Activated T-cell treated with anti-CD3 and anti-CD28 coated beads, Interleukin-2, amount 50 U/mL, for 48 hours (primary cell): ENCODE measurements at places on chromosomes 3 and 15.

DNA sequence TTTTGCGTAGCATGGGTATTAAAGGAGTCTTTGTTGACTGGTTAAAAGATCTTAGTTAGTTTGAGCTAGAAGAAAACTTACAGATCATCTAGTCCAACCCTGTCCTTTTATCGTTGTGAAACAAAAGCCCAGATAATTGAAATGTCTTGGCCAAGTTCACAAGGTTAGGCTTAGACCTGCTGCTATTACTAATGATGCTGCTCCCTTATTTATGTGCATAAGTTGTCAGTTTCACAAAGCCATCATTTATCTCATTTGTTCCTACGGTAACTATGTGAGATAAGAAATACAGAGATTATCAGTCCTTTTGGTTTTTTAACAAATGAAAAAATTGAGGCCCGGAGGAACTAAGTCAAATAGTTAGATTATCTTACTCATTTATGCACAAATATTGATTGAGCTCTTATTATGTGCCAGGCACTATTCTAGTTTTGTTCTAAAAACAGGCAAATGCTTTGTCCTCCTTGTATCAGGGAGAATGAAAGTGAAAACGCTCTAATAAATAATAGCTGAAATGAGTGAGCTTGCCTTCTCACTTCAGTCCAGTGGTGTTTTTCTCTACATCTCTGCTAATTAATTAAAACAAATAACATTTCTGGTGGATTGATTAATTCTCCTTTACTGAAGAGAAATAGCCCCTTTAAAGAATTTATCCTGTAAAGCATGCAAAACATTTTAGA, 49.1 kb upstream of the TPRG1 start:
- no peak for DNase-seq

GRCh38 chr3:138686771-138687221, 78.2 kb downstream of the FAIM start:
- no peak for DNase-seq

DNA sequence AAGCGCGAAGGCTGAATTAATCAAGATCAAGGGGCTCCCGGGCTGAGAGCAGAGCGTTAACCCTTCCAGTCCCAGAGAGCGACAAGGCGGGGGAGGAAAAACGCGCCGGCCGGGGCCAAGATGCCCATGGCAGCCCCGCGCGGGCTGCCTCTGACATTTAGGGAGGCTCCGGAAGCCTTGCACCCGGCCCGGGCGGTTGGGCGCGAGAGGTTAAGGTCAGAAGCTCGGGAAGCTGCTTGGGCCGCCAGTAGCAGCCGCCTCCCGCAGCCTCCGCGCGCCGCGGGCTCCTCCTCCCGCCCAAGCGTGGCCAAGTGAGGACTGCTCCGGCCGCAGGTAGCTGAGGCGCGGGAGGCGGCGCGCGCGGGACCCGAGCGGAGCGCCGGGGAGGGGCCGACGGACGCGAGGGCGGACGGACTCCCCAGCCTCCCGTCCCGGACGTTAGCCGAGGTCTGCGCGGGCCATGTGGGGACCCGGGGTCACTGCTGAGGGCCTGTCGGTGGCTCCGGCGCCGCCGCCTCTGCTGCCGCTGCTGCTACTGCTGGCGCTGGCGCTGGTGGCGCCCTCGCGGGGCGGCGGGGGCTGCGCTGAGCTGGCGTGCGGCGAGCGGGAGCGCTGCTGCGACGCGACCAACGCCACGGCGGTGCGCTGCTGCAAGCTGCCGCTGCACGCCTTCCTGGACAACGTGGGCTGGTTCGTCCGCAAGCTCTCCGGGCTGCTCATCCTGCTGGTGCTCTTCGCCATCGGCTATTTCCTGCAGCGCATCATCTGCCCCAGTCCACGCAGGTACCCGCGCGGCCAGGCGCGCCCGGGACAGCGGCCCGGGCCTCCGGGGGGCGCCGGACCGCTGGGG, at the start of gene C3orf80:
C3orf80 (plus strand) TSS at position 247 of the 850 bp plus-strand sequence; CDS start at position 461, 214 bp downstream.
- peak; percentile 62 for DNase-seq

- no peak for DNase-seq
These were observed 141.6 kb upstream of the STT3B start for GRCh38 chr3:31391150-31391549.

GRCh38 chr3:195616681-195617080, 32.9 kb upstream of the APOD start:
- no peak for DNase-seq

- no peak for DNase-seq
These were observed 43.4 kb upstream of the NAALADL2 start for GRCh38 chr3:174815750-174816149.

DNA sequence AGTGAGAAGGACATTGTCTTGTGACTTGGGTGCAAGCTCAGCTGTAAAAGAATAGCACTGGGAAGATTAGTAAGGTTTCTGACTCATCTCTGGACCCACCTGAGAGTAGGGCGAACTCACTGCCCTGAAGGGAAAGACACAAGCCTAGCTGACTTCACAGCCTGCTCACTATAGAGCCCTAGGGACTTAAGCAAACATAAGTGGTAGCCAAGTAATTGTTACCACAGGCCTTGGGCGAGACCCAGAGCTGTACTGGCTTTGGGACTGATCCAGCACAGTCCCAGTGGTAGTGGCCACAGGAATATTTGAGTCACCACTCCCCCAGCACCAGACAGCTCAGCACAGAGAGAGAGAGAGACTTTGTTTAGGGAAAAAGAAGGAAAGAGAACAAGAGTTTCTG, 429.9 kb downstream of the TBL1XR1 start:
- DNase-seq, result no peak

- no peak for DNase-seq
These were observed 36.2 kb downstream of the FAM174B start for GRCh38 chr15:92619145-92620101.

DNA sequence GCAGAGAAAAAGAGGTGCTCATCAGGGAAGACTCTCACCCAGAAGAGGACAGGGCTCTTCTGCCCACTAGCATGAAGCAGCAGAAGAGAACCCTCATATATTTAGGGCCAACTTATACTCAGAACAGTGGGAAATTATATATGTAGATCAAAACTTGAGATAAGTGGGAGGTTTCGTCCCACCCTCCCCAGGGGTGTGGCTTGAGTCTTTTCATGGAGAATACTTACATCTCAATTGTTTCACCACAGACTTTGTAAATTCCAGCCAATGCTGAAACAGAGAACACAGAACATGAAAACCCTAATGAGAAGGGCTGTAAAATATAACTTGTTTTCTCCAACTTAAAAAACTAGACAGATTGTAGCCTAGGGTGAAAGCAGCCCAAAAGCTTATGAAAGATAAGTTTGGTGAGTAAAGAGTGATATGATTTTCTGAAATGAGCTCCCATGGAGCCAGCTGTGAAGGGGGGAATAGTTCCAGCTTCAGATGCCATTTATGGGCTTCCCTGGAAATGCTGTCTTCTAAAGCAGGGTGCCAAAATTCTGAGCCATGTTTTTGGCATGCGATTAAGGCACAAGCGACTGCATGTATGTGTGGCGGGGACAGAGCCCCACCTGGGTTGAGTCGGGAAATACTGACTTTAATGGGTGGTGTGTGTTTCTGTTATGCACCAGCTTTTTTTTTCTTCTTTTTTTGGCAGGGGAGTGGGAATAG, 92.9 kb downstream of the WDR76 start:
- no peak for DNase-seq

- DNase-seq, result no peak
These were observed 51.1 kb downstream of the ANXA2 start for GRCh38 chr15:60346653-60347052.

DNA sequence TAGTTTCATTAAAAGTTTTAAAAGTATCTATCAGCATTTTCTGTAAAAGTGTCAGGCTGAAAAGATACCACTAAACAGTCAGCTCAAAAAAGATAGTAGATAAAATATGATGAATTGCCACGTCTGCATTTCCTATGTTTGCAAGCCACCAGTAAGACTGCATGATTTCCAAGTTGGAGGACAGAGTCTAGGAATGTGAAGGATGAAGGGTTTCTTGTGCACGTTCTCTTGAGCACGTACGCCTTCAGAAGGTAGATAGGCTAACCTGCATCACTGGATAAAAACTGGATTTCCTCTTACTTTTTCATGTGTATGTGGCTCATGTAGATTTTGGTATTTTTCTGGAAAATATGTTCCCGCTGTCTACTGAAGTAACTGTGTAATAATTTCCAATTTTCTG, 9.9 kb upstream of the SEMA6D start:
- no peak for DNase-seq

DNA sequence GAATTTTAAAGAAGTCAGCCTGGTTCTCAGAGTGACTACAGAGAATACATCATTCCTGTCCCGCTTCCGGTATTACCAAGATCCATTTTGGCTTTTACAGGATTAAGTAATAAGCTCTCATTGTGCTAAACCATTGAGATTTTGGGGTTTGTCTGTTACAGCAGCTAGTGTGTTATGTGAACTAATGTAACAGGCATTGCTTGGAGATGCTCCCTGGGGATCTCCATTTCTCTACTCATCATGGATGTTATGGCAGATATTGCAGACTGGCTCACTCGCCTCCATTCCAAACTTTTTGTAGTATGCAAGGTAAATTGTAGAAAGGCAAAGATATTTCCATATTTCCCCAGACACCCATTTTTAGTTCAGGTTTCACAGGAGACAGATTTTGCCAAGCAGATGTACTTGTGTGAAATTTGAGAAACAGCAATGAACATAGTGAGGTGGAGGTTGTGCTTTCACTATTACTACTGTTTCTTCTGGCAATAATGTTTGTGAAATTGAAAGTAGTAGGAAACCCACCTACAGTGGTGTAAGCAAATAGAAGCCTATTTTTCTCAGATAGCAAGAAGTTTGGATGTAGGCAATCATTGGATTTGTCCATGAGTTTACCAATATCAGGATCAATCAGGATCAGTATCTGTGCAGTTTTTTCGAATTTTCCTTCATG, 177.1 kb upstream of the GALNT15 start:
- no peak for DNase-seq

GRCh38 chr3:121718205-121718846, 31.2 kb downstream of the GOLGB1 start:
- no peak for DNase-seq

- DNase-seq, result no peak
These were observed 49.2 kb downstream of the RYK start for GRCh38 chr3:134201201-134202130.

- no peak for DNase-seq
These were observed 491 bp upstream of the SENP7 start for GRCh38 chr3:101513419-101513986.

GRCh38 chr3:50248387-50248786, 12.4 kb downstream of the GNAI2 start:
- no peak for DNase-seq

GRCh38 chr3:61922118-61922517, 360.7 kb downstream of the PTPRG start:
- DNase-seq, result no peak

DNA sequence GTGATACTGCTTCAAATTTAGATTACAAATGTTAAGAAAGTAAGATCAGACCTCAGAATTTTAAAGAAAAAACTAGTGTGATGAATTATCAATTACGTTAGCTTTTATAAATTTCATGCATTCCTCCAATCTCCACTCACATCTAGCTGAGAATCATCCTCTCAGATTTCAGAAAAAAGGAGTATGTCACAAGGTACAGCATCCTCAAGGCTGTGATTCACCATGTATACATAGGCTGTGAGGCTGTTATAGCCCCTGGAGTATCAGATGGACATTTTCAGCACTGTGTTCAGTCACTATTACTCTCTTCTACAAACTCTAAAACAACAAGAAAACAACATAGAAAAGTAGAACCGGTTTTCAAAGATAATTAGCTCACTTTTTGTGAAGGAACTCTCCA, 214.4 kb downstream of the PCCB start:
- no peak for DNase-seq

- no peak for DNase-seq
These were observed 166.8 kb upstream of the LRRN1 start for GRCh38 chr3:3632449-3632848.

GRCh38 chr3:23750573-23751210, 55.1 kb upstream of the UBE2E1 start:
- DNase-seq, result no peak

GRCh38 chr3:132009241-132009640, 25.6 kb downstream of the CPNE4 start:
- DNase-seq, result no peak

DNA sequence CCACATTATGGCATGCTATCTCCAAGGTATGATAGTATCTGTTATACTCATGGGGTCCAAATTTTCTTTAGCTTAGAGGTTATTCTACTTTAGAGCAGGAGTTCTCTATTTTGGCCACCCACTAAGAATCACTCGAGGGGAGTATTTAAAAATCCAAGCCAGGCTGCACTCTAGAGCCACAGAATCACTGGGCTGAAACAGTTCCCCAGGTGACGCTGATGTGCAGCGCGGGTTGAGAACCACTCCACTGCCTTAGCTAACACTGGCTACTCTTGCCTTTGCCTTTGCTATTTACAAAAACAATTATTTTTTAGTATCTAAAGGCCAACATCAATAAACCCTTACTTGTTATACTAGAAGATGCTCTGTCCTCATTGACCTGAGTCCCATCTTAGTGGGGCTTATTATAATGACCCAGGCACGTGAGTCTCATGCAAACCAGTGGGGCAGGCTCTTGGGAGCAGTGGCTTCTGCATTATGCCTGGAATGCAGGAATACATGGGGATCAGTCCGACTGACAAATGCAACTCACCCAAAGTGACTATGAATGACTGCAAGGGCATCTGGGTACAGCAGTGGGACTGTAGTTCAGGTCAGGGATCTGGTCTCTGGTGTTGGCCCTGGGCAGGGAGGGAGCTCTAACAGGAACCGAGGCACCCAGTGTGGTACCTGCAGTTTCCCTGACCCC, 21.7 kb upstream of the CGNL1 start:
- DNase-seq, result no peak

GRCh38 chr3:20574746-20575145, 388.7 kb upstream of the SGO1 start:
- DNase-seq, result no peak

DNA sequence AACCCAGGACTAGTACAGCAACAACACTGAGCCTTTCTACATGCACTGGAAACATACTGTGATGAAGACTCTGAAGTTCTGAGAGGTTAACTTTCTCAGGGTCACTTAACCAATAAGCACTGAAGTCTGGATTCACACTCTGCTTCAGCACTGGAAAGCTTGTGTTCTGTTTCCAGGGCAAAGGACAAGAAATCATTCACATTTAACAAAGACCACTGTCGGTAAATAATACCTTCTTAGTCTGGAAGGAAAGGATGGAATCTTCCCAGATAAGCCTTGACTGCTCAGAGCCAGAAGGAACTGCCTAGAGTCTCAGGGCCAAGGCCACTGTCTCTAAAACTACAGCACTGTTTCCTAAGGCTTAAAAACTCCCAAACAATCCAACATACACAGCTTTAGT, 4.3 kb upstream of the GLYCTK start:
- DNase-seq, result no peak

DNA sequence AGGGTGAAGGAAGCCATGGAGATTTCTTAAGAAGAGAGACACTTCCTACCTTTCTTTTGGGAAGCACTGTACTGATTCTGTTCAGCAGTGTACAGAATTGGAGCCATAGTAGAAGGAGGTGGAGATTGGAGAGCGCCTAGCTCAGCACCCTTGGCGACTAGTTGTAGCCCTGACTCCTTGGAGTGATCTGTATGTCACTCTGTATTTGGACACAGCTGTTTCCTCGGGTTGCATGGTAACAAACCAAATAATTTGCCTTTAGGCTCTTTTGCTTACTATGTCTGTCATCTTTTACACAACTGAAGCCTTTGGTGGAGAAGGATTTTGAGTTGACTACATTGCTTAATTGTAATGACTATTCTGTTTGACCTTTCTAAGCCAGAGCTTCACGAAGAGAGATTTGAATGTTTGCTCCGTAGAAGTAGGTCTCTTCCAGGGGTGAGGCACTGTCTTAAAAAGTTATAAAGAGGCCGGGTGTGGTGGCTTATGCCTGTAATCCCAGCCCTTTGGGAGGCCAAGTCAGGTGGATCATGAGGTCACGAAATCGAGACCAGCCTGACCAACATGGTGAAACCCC, 77.1 kb downstream of the AKAP13 start:
- no peak for DNase-seq
